ENCODE measurements at places on chromosomes 4 and X.

GRCh38 chr4:3605491-3605890 is 73.3 kb upstream of the LRPAP1 start:
- no peak for DNase-seq

DNA sequence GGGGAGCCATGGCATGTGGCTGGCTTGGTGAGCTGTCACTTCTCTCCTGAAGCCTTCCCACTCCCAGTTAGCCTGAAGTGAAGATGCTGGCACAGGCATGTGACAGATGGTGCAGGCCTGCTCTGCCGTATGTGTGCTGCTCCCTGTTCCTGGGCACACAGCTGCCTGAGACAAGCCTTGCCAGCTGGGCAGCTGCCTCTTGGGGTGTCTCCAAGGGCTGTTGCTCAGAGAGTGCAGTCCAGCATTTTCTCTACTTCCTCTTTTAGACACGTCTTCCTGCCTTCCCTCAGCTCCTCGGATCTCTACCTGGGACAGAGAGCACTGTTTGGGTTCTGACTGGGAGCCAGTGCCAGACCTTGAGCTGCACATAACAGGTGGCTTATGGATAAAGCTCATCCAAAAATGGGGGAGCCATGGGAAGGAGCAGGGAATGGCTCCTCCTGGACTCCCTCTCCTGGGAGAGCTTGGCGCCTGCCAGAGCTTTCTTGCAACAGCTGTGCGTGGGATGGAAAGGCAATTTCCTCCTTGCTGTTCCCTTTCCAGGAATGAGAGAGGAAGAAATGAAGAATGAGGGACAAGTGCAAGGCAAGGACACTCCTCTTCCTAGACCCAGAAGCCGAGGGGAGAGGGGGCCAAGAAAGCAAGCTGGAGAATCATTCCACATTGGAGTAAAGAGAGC is 132.9 kb downstream of the MSL3 start:
- no peak for DNase-seq

- DNase-seq, result no peak
Measured at GRCh38 chr4:142984871-142985585, 138.9 kb upstream of the INPP4B start.

GRCh38 chrX:40083120-40083978 is 14.4 kb downstream of the BCOR start:
- DNase-seq, result no peak

GRCh38 chrX:110786486-110786885 is 9.1 kb downstream of the CHRDL1 start:
- no peak for DNase-seq

Data from DMS79 treated with DMSO at 0.1 percent for 48 hours (cell line).